ENCODE measurements at places on chromosomes 5 and 9. TPM values are rescaled to one million over a fixed set of nuclear protein-coding genes. Genes with fewer than 3 reads are reported as not detected.

DNA sequence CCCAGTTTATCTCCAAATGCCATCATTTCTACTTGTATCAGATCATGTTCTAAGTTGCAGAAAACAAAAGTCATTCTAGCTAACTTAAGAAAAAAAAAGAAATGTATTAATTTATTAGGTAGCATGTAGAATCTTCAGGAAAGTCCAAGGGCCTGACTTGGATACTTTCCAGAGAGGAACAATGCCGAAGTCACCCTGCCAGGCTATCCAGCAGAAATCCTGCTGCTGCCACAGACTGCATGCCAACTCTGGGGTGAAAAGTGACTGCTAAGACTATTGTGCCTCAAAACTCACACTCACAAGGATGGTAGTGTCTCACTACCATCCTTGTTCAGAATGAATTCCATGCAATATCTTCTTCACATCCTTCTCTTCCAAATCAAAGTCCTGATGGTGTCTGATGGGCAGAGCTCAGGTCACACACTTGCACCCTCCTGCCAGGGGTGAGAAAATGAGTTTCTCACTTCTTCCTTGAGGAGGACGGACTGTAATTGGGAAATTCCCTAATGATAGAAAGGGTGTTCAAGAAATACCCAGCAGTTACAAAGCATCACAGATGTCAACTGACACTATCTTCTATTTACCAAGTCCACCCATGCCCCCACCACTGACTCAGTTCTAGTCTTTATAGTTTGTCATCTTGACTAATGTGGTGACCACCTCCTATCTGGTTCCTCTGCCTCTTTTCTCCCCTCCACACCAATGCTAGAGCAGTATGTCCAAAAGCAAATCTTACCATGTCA lies 279.4 kb downstream of the CWC27 start:
- no peak for DNase-seq

DNA sequence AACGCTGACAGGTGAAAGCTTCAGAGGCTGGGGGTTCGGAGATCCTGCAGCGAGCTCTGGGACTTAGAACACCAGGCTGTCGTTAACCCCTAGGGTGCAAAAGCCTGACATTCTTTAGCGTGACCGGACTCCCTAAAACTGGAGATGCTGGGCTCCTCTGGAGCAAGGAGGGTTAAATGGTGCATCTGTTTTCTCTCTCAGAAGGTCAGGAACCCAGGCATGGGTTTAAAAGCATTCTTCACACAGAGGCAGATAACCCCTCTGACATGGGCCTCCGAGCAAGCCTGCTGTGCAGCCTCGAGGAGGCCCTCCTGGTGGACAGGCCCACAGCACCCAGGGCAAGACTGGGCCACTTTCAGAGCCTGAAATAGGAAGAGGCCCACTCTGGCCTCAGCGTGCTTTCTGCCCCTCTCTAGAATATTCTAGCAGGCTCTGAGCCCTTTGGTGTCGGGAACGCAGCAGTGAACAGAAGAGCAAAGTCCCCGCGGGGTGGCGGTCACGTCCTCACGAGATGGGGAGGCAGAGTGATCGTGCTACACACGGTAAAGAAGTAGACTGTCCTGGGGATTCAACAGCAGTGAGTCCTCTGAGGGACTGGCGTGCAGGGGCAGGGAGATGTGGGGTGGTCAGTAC lies 124.8 kb downstream of the COL23A1 start:
- no peak for DNase-seq

DNA sequence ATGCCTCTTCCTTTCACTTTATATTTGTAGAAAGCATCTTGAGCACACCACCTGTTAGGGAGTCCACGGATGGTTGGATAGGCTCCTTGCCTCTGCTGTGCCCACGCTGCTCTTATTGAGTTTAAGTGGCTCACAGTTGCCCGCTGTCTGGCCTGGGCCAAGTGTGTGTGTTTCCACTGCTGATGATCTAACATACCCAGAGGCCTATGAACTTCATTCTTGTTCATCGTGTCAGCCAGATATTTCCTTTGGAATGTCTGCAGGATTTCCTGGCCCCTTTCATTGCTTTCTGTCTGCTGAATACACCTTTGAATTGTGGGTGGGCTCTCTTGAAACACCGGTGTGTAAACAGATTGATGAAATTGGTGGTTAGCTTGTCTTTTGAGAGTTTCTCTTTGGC lies 46.6 kb downstream of the MVB12B start:
- no peak for DNase-seq

DNA sequence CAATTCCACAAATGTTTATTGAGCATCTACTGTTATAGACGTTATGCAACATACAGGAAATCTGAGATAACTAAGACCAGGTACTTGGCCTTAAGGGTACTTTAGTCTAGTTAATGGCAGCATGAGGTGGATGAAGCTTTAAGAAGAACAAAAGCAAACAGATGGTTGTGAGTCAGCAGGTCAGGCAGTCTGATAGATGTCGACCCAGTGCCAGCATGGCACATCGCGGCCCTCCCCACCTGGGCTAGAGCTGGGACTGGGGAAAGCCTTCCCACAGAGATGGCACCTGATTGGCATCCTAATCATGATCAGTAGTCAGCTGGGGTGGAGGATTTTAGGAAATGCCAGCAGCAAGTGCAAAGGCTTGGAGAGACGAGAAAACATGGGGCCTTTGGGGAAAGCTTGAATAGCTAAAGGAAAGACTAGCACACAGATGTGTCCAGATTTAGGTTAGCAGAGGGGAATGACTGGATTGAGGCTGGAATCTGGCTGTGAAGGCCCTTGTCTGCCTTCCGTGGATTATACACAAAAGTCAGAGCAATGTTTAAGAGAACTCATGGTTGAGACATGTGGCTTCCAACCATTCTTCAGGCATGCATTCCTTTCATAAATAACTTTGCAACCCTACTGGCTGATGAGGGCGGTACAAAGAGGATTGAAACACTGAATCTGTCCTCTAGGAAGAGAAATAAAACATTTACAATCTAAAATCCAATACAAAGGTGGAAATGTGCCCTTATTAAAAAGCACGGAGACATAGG lies 395.4 kb upstream of the WWC1 start:
- DNase-seq: no peak

GRCh38 chr5:95532415-95532814 lies 22.4 kb downstream of the SKIC3 start:
- no peak for DNase-seq

DNA sequence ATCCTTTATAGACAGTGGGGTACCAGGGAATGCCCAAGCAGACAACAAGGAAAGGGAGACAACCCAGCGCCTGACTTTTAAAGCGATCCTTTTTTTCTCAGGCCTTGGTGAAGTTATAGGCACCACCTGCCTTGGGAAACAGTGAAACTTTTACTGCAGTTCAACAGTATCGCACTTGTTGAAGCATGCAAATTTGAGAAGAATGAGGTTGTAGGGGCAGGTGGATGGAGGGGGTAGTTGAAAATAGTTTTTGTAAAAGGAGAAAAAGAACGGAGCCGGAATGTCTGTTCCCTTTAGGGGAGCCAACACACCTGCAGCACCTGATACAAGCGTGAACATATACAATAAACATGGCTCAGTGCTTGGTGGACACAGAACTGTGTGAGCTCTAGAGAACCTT lies 190.2 kb upstream of the NR3C1 start:
- no peak for DNase-seq

DNA sequence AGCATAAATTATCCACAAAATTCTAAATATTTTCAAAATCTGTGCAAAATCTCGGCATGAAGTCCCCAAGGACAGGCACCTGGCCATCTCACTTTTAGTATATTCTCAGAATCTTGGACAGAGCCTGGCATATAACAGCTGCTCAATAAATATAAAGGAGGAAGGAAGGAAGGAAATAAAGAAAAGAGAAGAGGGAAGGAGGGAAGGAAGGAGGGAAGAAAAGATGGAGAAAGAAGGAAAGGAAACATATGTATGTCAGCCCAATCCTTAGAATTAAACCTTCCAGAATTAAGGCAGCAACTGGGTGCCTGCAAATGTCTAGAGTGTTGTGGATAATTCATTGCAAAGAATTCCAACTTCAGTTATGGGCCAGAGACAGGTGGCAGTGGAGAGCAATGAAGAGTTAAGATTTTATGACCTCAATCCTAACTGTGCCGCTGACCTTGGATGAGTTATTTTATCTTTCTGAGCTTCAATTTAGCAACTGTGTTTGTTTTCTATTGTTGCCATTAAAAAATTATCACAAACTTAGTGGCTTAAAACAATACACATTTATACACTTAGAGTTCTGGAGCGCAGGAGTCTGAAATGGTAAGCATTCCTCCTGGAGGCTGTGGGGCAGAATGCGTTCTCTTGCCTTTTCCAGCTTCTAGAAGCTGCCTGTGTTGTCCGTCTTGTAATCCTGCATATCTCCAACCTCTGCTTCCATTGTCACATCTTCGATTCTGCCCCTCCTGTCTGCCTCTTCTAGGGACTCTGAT lies 200.9 kb upstream of the MSX2 start:
- no peak for DNase-seq

- no peak for DNase-seq
Measured at GRCh38 chr9:20854444-20854843, 170.4 kb downstream of the FOCAD start.

DNA sequence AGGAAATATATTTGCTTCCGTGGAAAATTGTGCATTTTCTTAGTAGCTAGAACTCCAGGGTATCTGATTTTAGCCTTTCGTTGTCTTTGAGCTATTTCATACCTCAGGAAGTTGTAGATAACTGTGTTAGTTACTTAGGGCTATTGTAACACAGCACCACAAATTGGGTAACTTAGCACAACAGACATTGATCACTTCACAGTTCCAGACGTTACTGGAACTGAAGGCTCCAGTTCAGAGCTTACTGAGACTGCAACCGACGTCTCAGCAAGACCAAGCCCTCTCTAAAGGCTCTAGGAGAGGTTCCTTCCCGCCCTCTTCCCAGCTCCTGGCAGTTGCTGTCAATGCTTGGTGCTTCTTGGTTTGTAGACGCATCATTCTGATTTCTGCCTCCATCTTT lies 17.7 kb upstream of the ANKRD33B start:
- no peak for DNase-seq

DNA sequence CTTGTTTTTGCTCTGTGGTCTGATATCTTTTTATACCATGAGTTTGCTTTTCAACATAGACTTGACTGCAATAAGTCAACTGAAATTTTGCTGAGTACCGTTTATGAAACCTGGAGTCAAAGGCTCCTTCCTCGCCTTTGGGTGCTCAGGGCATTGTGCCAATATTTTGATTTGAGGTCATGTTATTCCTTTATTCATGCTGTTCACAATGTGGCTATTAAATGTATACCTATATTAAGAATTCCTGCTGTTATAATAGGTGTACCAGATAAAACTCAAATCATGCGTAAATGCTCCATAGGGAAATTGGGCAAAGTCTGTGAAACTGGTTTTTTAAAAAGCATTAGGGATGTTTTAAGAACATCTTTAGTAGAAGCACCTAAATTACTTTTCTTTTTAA lies 334.0 kb upstream of the NUDT12 start:
- DNase-seq: no peak

Gene SYK
- total RNA-seq: 0.92 TPM

Gene RABL6
- total RNA-seq: 95.5 TPM

Gene SLC36A3
- not detected for total RNA-seq
